ENCODE measurements at places on chromosomes 2 and 18.

GRCh38 chr2:102117472-102117858 is 25.1 kb upstream of the IL1R1 start:
- DNase-seq: no peak

GRCh38 chr2:220336771-220337170 is 709.3 kb downstream of the SLC4A3 start:
- DNase-seq: no peak

DNA sequence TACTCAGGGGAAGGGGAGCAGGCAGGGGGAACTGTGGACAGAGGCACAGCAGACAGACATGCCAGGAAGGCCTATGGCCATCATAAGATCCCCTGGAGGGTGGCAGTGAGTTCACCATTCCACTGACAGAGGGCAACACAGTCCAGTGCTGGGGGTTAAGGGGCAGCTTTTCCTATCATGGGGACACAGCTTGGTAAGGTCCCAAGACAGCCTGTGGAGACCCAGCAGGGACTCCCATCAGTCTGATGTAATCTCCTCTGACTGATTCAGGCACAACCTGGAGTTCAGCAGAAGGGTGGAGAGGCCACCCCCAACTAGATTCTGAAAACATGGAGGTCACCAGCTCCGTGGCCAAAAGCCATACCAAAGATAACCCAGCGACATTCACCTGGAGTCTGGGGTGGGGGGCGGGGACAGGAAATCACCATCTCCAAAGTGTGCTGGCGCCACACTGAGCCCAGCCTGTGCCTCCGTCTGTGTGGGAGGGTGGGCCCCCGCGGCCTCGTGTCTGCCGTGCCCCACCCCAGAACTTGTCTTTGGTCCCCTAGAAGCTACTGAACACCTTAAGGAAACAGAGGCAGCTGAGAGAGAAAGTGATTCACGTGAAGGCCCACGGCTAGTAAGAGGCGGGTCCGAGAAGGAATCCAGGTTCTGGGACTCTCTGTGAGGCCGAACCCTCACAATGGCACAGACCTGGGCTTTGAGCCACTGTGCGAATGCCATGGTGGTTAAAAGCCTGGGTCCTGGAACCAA is 28.6 kb downstream of the DNMT3A start:
- DNase-seq: no peak

DNA sequence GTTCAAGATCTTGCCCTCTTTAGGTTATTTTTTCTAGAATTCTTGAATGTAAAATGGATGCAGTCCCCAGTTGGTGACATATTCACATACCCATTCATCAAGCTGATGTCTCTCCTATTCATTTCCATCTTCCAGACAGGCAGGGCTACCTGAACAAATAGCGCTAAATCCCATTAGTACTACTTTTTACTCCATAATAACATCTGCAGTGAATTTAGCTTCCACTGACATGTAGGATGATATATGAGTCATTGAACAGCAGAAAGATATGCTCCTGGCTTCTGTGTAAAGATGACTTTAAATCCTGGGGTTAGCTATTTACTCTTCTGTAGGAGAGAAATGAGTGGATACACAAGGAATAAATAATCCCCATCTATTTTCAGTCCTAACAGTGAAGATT is 194.7 kb downstream of the RND3 start:
- DNase-seq: no peak

Measured in LoVo (cell line).